Neural progenitor cell (in vitro differentiated cells): ENCODE measurements at places on chromosomes 3 and 15.

GRCh38 chr3:24161841-24162240 lies 216.8 kb downstream of the NR1D2 start:
- no peak overlapping the region for H3K4me3 ChIP-seq
- H3K27ac ChIP-seq: no peak overlapping the region
- no peaks in the 10 kb centered on the region for H3K27me3 ChIP-seq
- peak; percentile 13 for DNase-seq
- peaks cover 3% of the 10 kb centered on the region for H3K4me1 ChIP-seq

GRCh38 chr3:45612918-45613602 lies 18.5 kb downstream of the LIMD1 start:
- peaks cover 15% of the 10 kb centered on the region for H3K4me1 ChIP-seq
- no peaks in the 10 kb centered on the region for H3K36me3 ChIP-seq
- no peaks in the 10 kb centered on the region for H3K27me3 ChIP-seq
- no peak overlapping the region for H3K27ac ChIP-seq
- H3K4me3 ChIP-seq: no peak overlapping the region

DNA sequence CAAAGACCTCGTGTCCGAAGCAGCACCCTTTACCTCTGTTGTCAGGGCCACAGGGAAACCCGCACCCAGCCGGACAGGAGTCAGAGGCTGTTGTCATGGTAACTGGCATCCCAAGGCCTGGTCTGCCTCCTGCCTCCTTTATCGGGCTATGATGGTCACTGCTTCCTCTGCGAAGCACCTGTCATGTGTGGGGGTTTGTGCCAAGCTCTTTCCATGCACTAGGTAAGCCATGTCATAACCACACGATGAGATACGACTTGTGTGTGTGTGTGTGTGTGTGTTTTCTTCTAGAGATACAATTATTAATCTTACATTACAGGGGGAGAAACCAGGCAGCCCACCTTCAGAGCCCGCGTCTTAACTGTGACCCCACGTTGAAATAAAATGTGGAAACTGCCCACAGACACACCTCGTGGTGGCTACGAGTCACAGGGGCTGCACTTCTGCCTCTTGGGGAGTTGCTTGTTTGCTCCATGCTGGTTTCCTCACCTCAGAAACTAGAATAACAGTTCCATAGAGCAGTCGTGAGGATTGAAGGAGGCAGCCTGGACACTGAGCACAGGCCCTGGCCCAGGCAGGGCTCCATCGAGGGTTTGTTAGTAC lies 18.0 kb downstream of the ZDHHC19 start:
- H3K4me1 ChIP-seq: peaks cover 6% of the 10 kb centered on the region
- no peaks in the 10 kb centered on the region for H3K27me3 ChIP-seq
- no peaks in the 10 kb centered on the region for H3K36me3 ChIP-seq
- no peak overlapping the region for H3K27ac ChIP-seq
- H3K4me3 ChIP-seq: no peak overlapping the region
- DNase-seq: no peak

- H3K27me3 ChIP-seq: peaks cover 4% of the 10 kb centered on the region
- no peak overlapping the region for H3K27ac ChIP-seq
- no peaks in the 10 kb centered on the region for H3K36me3 ChIP-seq
- no peak overlapping the region for H3K4me3 ChIP-seq
- peaks cover under 1% of the 10 kb centered on the region for H3K4me1 ChIP-seq
These were observed 29.5 kb upstream of the FGD5 start for GRCh38 chr3:14789221-14789620.

DNA sequence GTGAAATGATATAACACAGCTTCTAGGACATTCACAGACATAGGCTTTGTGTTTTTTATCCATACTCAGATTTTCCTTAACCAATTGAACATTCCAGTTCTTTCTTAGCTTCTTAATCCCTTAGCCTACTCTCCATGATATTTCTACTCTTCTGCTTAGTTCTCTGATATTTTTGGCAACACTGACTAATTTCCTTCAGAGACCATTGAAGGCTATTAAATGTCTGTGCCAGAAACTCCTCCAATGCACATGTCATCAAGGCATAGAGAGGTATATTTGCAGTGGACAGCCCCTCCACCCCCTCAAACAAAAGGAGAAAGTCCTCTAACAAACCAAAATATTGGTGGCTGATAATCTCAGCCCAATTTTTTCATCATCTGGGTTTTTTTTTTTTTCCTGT lies 105.9 kb upstream of the TSC22D2 start:
- no peaks in the 10 kb centered on the region for H3K4me1 ChIP-seq
- H3K27ac ChIP-seq: no peak overlapping the region
- no peak for DNase-seq
- H3K27me3 ChIP-seq: no peaks in the 10 kb centered on the region
- H3K4me3 ChIP-seq: no peak overlapping the region
- H3K36me3 ChIP-seq: no peaks in the 10 kb centered on the region

- H3K27me3 ChIP-seq: no peaks in the 10 kb centered on the region
- H3K4me3 ChIP-seq: no peak overlapping the region
- peaks cover 25% of the 10 kb centered on the region for H3K4me1 ChIP-seq
- peak overlapping the region; percentile 63 for H3K27ac ChIP-seq
- DNase-seq: peak; percentile 42
- no peaks in the 10 kb centered on the region for H3K36me3 ChIP-seq
These were observed 129.2 kb upstream of the TSC22D2 start for GRCh38 chr3:150278843-150279381.

GRCh38 chr3:1117843-1118473 lies 25.1 kb downstream of the CNTN6 start:
- no peaks in the 10 kb centered on the region for H3K36me3 ChIP-seq
- no peaks in the 10 kb centered on the region for H3K4me1 ChIP-seq
- no peaks in the 10 kb centered on the region for H3K27me3 ChIP-seq
- DNase-seq: no peak

DNA sequence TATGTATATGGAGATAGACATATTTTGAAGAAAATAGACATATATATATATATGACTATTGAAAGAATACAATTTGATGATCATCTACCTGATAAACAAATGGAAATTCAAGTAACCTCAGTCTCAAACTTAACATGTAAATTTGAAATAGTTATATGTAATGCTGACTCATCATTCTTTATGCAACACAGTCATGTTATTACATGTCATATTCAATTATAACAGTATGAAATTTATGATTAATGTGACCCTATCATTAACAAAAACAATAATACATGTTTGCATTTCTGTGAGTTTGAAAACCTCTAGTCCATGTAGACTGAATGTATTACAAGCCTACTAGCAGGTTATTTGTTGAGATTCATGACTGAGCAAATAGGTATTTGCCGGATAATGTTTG lies 204.1 kb downstream of the CADM2 start:
- H3K4me1 ChIP-seq: peaks cover 7% of the 10 kb centered on the region
- no peak overlapping the region for H3K4me3 ChIP-seq
- H3K27me3 ChIP-seq: no peaks in the 10 kb centered on the region
- DNase-seq: no peak
- no peaks in the 10 kb centered on the region for H3K36me3 ChIP-seq

GRCh38 chr3:142148044-142148791 lies 1.1 kb downstream of the TFDP2 start:
- peak; percentile 40 for DNase-seq
- no peaks in the 10 kb centered on the region for H3K36me3 ChIP-seq
- peaks cover 7% of the 10 kb centered on the region for H3K27me3 ChIP-seq
- H3K27ac ChIP-seq: no peak overlapping the region

- H3K27me3 ChIP-seq: no peaks in the 10 kb centered on the region
- DNase-seq: no peak
- H3K36me3 ChIP-seq: no peaks in the 10 kb centered on the region
- H3K27ac ChIP-seq: no peak overlapping the region
These were observed 23.1 kb upstream of the MGA start for GRCh38 chr15:41637086-41637485.

- peaks cover 17% of the 10 kb centered on the region for H3K27me3 ChIP-seq
- peak overlapping the region; percentile 39 for H3K4me3 ChIP-seq
- peak; percentile 60 for DNase-seq
- no peak overlapping the region for H3K27ac ChIP-seq
- peaks cover 39% of the 10 kb centered on the region for H3K4me1 ChIP-seq
- H3K36me3 ChIP-seq: no peaks in the 10 kb centered on the region
These were observed 277.3 kb upstream of the NR2F2 start for GRCh38 chr15:96053031-96053780.

GRCh38 chr3:134869153-134869726 lies 74.2 kb downstream of the EPHB1 start:
- peaks cover 8% of the 10 kb centered on the region for H3K4me1 ChIP-seq
- no peak overlapping the region for H3K27ac ChIP-seq
- no peak for DNase-seq
- no peaks in the 10 kb centered on the region for H3K27me3 ChIP-seq
- H3K4me3 ChIP-seq: no peak overlapping the region
- no peaks in the 10 kb centered on the region for H3K36me3 ChIP-seq

GRCh38 chr3:26118165-26118564 lies 328.3 kb downstream of the OXSM start:
- no peak overlapping the region for H3K27ac ChIP-seq
- no peaks in the 10 kb centered on the region for H3K36me3 ChIP-seq
- H3K27me3 ChIP-seq: no peaks in the 10 kb centered on the region
- no peaks in the 10 kb centered on the region for H3K4me1 ChIP-seq

GRCh38 chr3:98806521-98806920 lies 43.4 kb downstream of the ST3GAL6 start:
- DNase-seq: no peak
- H3K36me3 ChIP-seq: peaks cover 32% of the 10 kb centered on the region
- no peaks in the 10 kb centered on the region for H3K4me1 ChIP-seq
- no peak overlapping the region for H3K4me3 ChIP-seq

DNA sequence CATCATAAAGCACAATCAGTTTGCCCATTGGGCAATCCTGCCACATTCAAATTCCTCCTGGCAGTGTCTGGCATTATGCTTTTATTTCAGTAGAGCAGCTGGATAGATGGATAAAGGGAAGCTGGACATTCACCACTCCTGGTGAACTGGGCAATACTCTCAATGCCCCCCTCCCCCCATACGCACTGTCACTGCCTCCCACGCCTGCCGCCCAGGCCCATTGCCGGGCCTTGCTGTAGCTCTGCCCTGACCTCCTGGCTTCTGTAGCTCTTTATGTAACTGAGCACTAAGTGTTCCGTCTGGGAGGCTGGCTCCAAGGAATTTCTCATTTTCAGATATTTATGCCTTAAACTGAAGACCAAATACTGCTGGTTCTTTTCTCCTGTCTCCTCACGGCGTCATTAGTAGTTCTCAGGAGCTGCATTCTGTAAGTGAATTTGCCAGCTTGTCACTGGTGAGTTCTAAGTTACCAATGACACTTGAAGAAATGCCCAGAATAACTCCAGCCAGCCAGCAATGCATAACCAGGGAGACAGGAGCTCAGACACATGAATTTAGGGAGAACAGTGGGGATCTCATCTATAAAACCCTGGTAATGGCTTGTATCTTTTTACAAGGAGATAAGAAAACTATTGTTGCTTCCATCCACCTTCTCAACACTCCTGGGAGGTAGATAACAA lies 25.5 kb upstream of the RASGRF1 start:
- no peaks in the 10 kb centered on the region for H3K4me1 ChIP-seq
- H3K27me3 ChIP-seq: no peaks in the 10 kb centered on the region
- no peak overlapping the region for H3K4me3 ChIP-seq

- no peaks in the 10 kb centered on the region for H3K27me3 ChIP-seq
- H3K4me3 ChIP-seq: no peak overlapping the region
- no peak for DNase-seq
- H3K36me3 ChIP-seq: no peaks in the 10 kb centered on the region
These were observed 65.8 kb upstream of the LEKR1 start for GRCh38 chr3:156760333-156760732.

DNA sequence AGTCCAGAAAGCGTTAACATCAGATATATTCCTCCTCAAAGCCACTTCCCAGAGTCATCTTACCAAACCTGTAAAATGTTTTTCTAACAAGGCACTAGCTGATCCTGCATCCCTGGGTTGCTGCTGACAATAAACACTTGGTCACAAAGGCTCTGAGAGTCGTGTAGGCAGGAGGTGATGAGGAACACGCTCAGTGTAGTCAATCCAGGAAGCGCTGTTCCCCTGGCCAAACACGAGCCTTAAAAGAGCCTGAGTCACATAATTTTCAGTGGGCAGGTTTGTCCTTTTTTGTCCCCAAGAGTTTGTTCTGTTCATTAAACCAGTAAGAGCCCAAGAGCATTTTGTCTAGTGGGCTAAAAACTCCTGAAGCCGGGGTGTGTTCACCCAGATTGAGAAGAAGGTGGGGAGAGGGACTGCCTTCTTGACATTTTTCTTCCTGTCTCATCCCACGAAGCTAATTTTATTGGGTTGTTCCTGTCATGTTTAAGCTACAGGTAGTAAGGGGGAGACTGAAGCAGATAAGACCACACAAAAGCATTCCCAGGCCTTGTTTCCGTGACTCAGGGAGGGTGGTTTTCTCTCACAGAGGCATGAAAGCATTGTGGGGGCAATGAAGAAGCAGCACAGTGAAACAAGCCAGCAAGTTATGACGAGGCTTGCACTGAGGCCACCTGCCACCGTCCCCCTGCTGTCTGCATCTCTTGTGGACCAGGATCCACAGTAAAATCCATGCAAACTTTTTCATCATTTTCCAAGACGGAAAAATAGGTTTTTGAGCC lies 73.7 kb downstream of the FOXB1 start:
- H3K27ac ChIP-seq: no peak overlapping the region
- no peaks in the 10 kb centered on the region for H3K36me3 ChIP-seq
- H3K27me3 ChIP-seq: no peaks in the 10 kb centered on the region
- H3K4me1 ChIP-seq: peaks cover 35% of the 10 kb centered on the region

DNA sequence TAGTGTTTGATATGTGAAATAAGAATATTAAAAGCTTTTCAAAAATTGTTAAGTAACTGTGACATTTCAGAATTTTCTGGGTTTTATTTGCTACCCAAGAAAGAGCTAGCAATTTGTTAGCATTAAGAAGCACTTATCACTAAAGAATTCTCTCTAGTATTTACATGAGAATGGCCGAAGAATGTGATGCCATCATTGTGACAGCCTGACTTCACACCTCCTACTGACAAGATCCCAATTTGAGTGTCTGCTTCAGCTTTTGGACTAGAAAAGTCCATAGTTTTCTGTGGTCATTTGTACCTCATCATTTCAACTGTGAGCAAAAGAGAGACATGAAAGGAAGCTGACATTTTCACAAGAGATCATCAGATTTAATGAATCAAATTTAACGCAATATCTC lies 548.1 kb upstream of the AGTR1 start:
- H3K4me3 ChIP-seq: no peak overlapping the region
- H3K36me3 ChIP-seq: no peaks in the 10 kb centered on the region
- no peak overlapping the region for H3K27ac ChIP-seq
- no peaks in the 10 kb centered on the region for H3K27me3 ChIP-seq
- H3K4me1 ChIP-seq: peaks cover 6% of the 10 kb centered on the region

- peak; percentile 78 for DNase-seq
- H3K4me3 ChIP-seq: no peak overlapping the region
- H3K27ac ChIP-seq: no peak overlapping the region
- H3K4me1 ChIP-seq: peaks cover 59% of the 10 kb centered on the region
- no peaks in the 10 kb centered on the region for H3K27me3 ChIP-seq
These were observed 108.6 kb upstream of the PRR20G start for GRCh38 chr3:127396473-127396872.

- peak; percentile 80 for DNase-seq
- H3K27ac ChIP-seq: peak overlapping the region; percentile 92
- peak overlapping the region; percentile 100 for H3K4me3 ChIP-seq
- H3K27me3 ChIP-seq: no peaks in the 10 kb centered on the region
- no peaks in the 10 kb centered on the region for H3K36me3 ChIP-seq
- H3K4me1 ChIP-seq: peaks cover 19% of the 10 kb centered on the region
These were observed 1.4 kb downstream of the DVL3 start for GRCh38 chr3:184156522-184156955.

GRCh38 chr15:28943611-28944230 lies 57.9 kb downstream of the APBA2 start:
- no peaks in the 10 kb centered on the region for H3K36me3 ChIP-seq
- no peak overlapping the region for H3K27ac ChIP-seq
- H3K27me3 ChIP-seq: no peaks in the 10 kb centered on the region
- H3K4me1 ChIP-seq: no peaks in the 10 kb centered on the region
